ENCODE measurements at places on chromosomes 4 and X.

- no peak for DNase-seq
These were observed 16.0 kb downstream of the CTBP1 start for GRCh38 chr4:1232661-1233621.

DNA sequence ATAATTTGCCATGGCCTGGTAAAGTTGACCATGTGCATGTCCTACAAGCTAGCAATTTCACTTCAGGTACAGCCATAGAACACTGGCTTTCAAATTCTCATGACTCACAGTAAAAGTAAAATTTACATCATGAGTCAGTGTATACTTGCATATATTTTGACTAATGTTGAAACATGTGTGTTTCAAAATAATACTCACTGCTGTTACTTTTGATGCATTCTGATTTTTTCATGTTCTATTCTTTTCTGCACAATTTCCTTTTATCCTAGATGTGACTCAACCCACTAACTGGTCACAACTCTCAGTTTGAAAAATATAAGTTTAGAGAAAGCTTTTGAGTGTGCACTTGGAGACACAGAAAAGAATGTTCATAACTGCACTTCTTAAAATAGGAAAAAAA, 365.7 kb downstream of the FGF13 start:
- no peak for DNase-seq

- DNase-seq, result no peak
These were observed 21.0 kb upstream of the PCYT1B start for GRCh38 chrX:24668111-24668510.

GRCh38 chr4:80876810-80877209, 153.7 kb upstream of the BMP3 start:
- DNase-seq, result no peak

DNA sequence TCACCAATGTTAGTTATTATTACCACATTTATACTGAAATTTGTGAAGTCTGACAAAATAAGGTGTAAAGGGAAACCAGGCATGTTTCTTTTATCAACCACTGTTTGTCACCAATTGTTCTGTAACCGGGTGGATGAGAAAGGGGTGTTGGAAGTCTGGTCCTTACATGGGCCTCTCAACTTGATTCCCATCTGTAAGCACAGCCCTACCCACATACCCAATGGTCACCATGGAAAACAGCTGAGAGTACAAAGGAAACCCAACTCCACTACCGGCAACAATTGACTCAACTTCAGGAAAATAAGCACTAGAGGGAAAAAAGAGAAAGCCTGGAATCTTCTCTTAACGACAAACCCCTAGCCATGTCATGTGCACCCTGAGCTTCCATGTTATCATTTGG, 70.8 kb upstream of the PTCHD1 start:
- no peak for DNase-seq

GRCh38 chr4:168441412-168441811, 38.9 kb downstream of the DDX60L start:
- no peak for DNase-seq

All from NCI-H345 (cell line).